ENCODE measurements at places on chromosomes 7 and 10. TPM values are rescaled to one million over a fixed set of nuclear protein-coding genes. Genes with fewer than 3 reads are reported as not detected.

Gene CYP26C1
- 2.5 TPM for total RNA-seq

Gene HGF
- 2.3 TPM for total RNA-seq

Gene ADIRF
- 11.4 TPM for total RNA-seq

Gene HOXA7
- total RNA-seq, result 5.6 TPM

Gene BZW2
- total RNA-seq, result 166 TPM

Gene NPC1L1
- not detected for total RNA-seq

Gene PHKG1
- total RNA-seq, result 0.33 TPM

Gene LRWD1
- 27.2 TPM for total RNA-seq

Gene SFTPA1
- total RNA-seq, result not detected

Gene TLX1
- total RNA-seq, result not detected

Gene CYP2W1
- total RNA-seq, result not detected

Gene ANKRD1
- 528 TPM for total RNA-seq

Gene HOXA4
- 1.6 TPM for total RNA-seq

Gene CPEB3
- 1.8 TPM for total RNA-seq

Gene CTAGE4
- total RNA-seq, result not detected

Gene PRPS1L1
- total RNA-seq, result not detected

Gene ABCB4
- total RNA-seq, result not detected

Gene LIPF
- total RNA-seq, result not detected

Gene DDC
- total RNA-seq, result not detected

Gene CYP3A7
- not detected for total RNA-seq

Gene JAZF1
- total RNA-seq, result 5.4 TPM

Gene FBXO24
- total RNA-seq, result 0.19 TPM

Gene AASS
- 18.4 TPM for total RNA-seq

Gene NUTM2B
- total RNA-seq, result 0.33 TPM

Gene SYCE1
- 0.33 TPM for total RNA-seq

Gene ZNF853
- 0.65 TPM for total RNA-seq

All from vein endothelial cell (primary cell).